Left lung (tissue), 14 donors: ENCODE measurements at places on chromosomes 7 and 10.

GRCh38 chr10:1148855-1149605 is 92.8 kb downstream of the WDR37 start:
- peaks cover 21% of the 10 kb centered on the region for H3K27me3 ChIP-seq
- no peak overlapping the region for H3K27ac ChIP-seq
- H3K36me3 ChIP-seq = no peaks in the 10 kb centered on the region
- DNase-seq = no peak
- H3K4me1 ChIP-seq = no peaks in the 10 kb centered on the region

DNA sequence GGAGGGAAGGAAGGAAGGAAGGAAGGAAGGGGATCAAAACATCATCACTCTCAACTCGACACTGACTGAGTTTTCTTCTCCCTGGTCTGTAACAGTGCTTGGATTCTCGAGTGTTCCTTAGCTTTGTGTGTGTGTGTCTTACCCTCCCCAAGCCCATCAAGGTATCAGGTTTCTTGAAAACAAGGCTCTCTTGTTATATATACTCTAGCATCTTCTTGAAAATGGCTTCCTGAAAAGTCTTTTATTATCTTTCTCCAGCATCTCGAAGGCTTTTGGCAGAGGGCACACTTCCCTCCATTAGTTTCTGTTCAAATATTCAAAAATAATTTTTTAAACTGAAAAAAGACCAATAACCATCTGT is 13.4 kb downstream of the SERPINE1 start:
- no peaks in the 10 kb centered on the region for H3K27me3 ChIP-seq
- no peak overlapping the region for H3K27ac ChIP-seq
- H3K4me3 ChIP-seq = no peak overlapping the region
- DNase-seq = no peak

- H3K27ac ChIP-seq = no peak overlapping the region
- no peaks in the 10 kb centered on the region for H3K36me3 ChIP-seq
- no peaks in the 10 kb centered on the region for H3K27me3 ChIP-seq
- DNase-seq = no peak
- peaks cover 6% of the 10 kb centered on the region for H3K4me1 ChIP-seq
- no peak overlapping the region for H3K4me3 ChIP-seq
These were observed 41.7 kb downstream of the ARL4A start for GRCh38 chr7:12729112-12729511.

DNA sequence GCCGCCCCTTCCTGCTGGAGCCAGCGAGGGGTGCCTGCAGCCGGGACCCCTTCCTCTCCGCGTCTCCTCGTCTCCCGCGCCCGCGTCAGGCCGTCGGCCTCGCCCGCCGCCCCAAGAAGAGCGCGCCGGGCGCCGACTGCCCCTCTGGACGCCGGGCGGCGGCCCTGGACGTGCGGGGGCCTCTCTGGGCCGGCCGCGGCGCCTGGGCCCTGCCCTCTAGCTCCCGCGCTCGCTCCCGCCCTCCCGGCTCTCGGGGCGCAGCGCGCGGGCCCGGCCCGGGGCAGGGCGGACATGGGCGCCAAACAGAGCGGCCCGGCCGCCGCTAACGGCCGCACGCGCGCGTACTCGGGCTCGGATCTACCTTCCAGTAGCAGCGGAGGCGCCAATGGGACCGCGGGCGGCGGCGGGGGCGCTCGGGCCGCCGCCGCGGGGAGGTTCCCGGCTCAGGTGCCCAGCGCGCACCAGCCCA is 704 bp downstream of the ZNRF2 start:
- peak overlapping the region; percentile 78 for H3K4me3 ChIP-seq
- H3K27ac ChIP-seq = peak overlapping the region; percentile 95
- peak; percentile 43 for DNase-seq
- H3K4me1 ChIP-seq = peaks cover 4% of the 10 kb centered on the region
- no peaks in the 10 kb centered on the region for H3K27me3 ChIP-seq
